ENCODE measurements at places on chromosomes 5 and 9.

DNA sequence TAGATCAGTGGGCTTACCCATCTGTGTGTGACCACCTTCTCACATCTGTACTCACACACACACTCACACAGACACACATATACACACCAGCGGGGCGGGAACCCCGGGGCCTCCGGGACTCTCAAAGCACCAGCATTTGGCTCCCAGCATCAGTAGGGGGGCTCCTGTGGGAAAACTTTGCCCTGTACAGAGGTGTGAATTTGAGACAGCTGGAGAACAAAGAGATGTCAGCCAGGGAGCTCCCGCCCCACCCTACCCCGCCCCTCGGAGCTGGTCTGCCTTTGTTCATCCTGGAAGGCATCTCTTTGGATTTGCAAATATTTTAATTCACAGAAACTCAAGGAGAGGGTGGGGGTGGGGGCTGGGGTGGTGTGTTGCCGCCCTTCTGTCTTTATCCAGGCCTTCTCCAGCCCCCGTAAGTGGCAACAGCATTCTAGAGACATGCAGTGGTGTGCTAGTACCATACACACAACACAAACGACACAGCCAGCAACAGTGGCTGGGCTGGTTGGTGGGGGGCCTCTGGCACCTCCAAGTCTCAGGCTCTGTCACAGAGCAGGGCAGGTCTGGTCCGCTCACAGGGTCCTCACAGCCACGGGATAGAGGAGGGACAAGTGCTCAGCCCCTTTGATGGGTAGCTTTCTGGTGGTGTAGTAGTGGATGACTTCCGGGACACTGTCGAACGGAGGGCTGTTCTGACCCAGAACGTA is 15.5 kb upstream of the SLC25A51 start:
- DNase-seq = peak; percentile 45

- no peak for DNase-seq
Measured at GRCh38 chr5:173855995-173856656, 32.0 kb upstream of the CPEB4 start.

DNA sequence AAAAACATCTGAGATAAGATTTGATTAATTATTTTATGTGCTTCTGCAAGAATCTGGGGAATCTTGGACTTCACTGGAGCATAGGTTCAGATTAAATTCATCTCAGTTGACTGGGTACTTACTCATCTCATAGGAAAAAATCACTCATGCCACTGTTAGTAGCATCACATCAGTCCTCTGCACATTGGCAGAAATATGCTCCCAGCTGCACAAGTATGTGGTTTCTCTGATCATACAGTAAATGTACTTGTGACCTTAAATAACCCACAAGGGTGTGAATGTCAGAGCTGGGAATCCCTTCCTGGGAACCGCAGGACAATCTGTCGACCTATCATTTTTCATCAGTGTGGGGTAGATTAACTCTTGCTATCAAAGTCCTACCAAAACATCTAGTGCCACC is 203.7 kb upstream of the SLC24A2 start:
- DNase-seq = no peak

DNA sequence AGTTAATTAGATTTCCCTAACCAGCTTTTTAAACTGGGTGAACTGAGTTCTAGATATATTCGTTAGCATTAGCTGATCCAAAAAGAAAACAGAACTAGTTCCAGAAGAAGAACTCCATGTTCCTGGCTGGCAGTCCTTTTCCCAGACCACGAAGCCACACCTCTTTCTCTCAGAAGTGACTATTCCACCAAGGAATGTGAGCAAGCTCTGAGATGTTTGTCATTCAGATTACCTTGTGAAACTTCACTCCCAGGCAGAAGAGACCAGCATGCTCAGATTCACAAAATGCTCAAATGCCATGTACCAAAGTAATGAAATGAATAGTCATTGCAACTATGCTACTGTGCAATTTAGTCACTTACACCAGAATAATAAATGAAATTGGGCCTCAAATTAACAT is 4.4 kb upstream of the SSBP2 start:
- DNase-seq = peak; percentile 88

DNA sequence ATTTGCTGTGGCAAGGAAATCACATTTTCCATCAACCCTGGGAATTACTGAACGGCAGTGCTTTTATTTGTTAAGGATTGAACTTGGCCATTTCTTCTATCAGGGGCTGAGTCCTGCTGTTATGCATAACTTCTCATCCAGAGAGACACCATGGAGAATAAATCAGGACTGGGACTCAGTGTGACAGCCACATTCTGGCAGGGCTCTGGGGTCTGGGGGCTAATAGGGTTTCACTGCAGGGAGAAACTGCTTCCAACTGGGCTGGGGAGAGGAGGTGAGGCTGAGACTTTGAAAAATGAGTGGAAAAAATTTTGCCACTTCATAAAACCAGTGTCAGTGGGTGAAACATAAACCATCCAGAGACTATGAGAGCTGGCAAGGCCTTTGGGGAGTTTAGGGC is 95.7 kb upstream of the ALDH1B1 start:
- no peak for DNase-seq

GRCh38 chr5:62536783-62537182 is 41.8 kb upstream of the LRRC70 start:
- DNase-seq = no peak

DNA sequence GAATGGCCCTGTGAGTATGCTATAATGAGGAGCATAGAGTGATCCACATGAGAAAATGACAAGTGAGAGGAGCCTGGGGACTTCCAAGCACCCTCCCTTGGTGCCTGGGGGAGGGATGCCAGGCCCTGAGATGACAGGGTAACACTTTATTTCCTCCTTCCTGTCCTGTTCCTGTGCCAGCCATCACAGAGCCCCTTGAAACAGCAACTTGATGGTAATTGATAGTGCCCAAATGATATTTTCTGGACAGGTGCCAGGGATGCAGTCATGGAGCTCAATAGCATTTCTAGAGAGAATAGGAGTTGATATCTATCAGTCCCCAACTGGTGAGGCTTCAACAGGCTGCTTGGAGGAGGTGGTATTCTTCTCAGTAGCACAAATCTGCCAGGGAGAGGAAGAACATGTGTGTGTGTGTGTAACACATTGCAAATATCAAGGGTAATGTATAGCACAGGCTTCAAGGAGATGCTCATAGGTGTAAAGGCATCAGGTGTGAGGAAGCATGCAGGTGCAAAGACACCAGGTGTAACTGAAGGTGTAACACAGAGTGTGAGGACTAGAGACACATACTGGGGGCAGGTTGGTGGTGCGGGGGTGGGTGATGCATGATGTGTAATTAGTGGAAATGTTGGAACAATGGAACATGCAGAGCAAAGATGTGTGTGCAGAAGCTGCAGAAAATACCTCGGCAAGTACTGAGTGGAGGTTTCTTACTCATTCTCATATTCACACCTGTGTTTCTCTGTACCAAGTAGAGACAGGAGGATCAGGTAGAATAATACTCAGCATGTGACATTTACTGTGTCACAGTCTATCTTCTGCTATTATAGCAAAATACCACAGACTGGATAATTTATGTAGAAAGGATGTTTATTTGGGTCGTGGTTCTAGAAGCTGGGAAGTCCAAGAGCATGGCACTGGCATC is 18.1 kb upstream of the WWC1 start:
- DNase-seq = no peak

GRCh38 chr9:20353524-20353923 is 268.8 kb downstream of the MLLT3 start:
- DNase-seq = no peak

- DNase-seq = no peak
Measured at GRCh38 chr5:146337928-146338327, 711 bp upstream of the POU4F3 start.

GRCh38 chr9:14023285-14023684 is 290.7 kb downstream of the NFIB start:
- no peak for DNase-seq

DNA sequence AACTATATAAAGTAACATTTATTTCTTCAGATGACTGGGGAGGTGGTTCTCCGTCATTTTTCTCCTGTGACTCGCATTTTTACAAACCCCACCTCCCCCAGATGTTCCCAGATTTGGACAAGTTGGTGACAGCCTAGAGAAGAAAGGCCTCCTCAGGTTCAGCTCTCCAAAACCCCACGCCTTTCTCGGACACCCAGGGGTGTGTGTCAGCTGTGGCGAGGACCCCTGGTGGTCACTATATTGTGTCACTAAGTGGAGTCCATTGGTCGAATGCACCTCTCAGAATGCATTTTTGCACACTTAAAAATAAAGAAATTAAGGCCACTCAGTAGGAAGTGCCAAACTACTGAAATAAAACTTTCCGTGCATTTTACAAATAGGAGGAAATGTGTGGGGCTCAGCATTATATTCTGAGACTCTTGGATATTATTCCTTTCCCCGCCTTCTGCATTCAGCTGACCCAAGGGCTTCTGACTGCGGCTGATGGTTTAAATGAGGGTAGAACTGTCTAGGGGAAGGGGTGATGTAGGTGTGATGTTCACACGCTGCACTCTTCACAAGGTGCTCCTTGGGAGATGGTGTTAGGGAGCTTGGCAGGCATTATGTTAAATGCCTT is 47.6 kb downstream of the ACO1 start:
- DNase-seq = peak; percentile 66

GRCh38 chr9:79383096-79383495 is 188.7 kb upstream of the TLE4 start:
- no peak for DNase-seq

GRCh38 chr5:8417316-8418048 is 548.5 kb downstream of the MTRR start:
- no peak for DNase-seq

DNA sequence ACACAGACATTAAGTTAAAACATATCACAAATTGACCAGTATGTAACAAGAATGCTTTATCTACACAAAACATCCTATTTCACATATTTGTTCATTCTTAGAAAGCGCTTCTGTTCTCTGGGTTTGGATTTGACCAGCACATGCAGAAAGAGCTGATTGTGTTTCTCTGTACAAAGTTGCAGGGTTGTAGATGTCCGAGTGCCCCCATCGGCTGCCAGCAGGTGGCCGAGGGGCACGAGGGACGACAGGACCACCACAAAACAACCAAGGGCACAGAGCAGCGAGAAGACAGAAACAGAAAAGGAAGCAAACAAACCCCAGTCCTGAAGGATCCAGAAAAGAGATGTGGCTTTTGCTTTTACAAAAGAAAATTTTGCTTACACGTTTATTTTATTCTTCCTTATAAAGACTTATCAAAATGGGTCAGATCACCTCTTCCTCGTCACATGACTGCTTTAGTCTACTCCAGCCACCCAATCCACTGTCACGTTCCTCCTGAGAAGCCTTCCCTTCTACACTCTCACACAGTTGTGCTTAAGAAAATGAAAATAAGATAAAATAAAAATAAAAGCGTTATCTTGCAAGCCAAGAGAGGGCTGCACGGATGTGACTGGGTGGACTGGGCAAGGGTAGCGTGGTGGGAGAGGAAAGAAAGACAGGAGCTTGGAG is 9.5 kb downstream of the OTP start:
- DNase-seq = peak; percentile 66

GRCh38 chr9:105067895-105068580 is 140.1 kb upstream of the ABCA1 start:
- DNase-seq = peak; percentile 30

GRCh38 chr9:78278177-78278777 is 18.6 kb upstream of the PSAT1 start:
- DNase-seq = no peak

GRCh38 chr9:137545123-137545522 is 5.1 kb downstream of the PNPLA7 start:
- peak; percentile 96 for DNase-seq

GRCh38 chr9:18666986-18667772 is 193.2 kb downstream of the ADAMTSL1 start:
- DNase-seq = no peak

Measured in osteoblast (primary cell).